HFFc6 (cell line): ENCODE measurements at places on chromosomes 3 and 15. TPM values are rescaled to one million over a fixed set of nuclear protein-coding genes. Genes with fewer than 3 reads are reported as not detected.

P2RY13 gene
- not detected in 2 replicates for total RNA-seq

GPR176 gene
- 151 to 169 TPM (median 166 TPM) in 3 replicates for total RNA-seq

DNA sequence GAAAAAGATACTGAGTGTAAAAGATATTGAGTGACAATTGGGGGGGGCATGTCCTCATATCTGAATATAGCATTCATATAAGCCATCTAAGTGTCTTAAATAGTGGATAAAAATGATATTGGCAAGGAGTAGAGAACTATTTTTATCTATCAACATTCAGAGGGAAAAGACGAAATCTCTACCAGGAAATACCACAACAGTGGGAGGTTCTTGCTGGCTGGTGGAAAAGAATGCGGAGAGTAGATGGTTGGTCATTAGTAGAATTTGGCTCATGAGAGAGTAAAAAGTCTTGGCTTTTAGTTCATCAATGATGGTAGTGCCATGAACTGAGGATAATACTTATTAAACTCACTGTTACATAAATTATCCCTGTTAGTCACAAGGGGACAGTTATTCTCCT is 4.8 kb upstream of the TCF12 start:
- no peak for DNase-seq

DNA sequence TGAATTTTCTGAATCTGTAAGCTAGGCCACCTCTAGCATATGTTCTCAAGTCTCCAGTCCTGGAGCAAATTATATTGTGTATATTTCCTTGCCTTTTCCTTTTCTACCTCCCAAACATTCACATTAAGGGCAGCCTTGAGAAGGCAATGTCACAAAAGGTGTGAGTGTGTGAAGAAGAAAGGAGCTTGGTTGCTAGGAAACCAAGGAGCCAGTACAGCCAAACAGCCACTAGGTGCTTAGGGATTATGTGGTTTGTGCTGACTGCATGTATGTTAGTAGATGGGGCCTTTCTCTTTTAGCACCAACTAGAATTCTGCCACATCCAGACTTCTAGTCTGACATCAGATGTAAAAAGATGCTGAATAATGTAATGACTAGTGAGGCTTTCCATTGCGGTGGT is 118.8 kb upstream of the DAZL start:
- peak; percentile 54 for DNase-seq

KLHL6 gene
- total RNA-seq: not detected in 2 replicates

ZPLD1 gene
- total RNA-seq: 0.09 to 0.19 TPM in 2 of 3 replicates, not detected in the other

DNA sequence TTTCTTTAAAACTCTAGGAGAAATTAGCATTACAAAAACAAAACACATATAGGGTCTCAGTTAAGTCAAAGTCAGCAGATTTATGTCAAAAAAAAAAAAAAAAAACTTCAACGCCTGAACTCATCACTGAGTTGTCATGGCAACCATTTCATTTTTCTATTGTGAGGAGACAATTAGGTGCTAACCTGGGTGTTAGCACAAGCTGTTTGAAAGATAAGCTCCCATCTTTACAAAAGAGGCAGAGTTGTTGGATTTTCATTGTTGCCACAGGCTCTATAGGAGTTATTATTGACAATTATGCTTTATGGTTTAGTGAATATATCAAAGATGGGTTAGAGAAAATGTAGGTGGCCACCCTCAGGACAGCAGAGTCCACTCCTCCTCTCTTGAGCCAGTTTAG is 806.9 kb downstream of the GRM7 start:
- DNase-seq: no peak

GBE1 gene
- 74.7 to 93.3 TPM (median 74.8 TPM) in 3 replicates for total RNA-seq

DNA sequence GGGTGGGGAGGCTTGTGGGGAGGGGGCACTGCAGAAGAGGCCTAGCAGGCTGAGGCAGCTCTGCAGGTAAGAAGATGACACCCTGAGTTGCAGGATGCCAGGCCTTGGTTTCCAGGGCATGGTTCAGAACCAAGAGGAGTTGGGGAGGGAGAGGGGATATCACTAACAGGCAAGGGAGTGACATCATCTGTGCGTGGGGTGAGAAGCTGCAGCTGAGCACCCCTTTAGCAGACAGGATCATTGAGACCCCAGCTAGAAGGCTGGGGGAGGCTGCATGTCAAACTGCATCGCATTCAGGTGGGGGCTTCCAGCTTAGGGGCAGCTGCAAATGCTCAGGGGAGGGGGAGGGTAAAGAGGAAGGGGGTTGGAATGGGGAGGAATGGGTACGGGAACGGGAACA is 23.0 kb downstream of the CACNA2D2 start:
- DNase-seq: no peak

DNA sequence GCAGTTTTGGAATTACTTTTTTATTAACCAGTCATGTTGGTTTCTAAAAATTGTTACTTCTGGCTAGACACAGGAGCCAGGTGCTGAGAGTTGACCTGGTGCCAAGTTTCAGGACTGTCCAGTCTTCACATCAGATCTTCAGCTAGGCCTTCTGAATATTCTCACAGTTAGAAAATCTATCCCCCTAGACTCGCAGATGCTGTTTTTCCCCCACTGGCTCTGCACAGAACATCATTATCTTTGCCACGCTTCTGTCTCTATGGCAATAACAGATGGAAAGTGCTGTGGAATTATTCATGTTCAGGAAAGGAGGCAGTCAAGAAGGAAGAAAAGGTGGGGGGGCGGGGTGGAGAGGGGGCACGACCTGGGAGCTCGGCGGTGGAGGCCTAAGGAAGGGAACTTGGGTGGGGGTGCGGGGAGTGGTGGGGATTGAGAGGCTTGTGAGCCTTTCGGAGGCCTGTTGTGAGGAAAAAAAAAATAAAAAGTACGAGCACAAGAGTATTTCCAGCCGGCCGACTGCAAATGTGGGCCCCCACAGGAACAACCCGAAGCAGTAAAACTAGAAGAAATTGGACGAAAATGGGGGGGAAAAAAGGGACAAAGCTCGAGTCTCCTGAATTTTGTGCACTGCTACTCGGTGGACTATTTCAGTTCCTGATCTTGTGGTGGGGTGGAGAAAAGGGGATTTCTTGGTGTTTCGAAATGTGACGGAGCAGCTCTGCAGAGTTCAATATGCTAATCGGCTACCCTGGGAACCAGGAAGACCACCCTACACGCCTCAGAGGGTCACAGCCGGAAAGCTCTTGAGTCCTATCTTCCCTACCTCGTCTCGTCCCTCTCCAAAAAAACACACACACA is 1.5 kb upstream of the SKIL start:
- DNase-seq: peak; percentile 38

SOX2 gene
- not detected in 3 replicates for total RNA-seq

- no peak for DNase-seq
Observed at GRCh38 chr15:93029836-93030429, 59.1 kb downstream of the RGMA start.

DNA sequence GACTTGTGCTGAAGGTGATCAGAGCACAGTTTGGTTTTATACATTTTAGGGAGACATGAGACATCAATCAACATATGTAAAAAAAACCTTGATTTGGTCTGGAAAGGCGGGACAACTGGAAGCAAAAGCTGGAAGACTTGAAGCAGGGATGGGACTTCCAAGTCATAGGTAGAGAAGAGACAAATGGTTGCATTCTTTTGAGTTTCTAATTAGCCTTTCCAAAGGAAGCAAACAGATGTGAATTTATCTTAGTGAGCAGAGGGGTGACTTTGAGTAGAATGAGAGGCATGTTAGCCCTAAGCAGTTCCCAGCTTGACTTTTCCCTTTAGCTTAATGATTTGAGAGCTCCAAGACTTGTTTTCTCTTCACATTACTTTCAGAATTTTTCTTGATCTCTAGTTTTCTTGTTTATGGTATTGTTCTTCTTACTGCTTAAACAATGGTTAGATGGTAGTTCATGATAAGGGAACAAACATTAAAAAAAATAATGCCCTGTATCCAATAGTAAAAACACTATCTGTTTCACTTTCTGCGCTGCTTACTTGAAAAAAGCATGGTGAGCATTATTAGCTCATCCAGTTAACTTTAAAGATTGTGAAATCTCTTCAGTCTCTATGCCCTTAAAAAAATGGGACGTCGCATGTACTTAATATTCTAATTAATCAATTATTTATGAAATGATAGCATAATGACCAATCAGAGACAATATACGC is 48.5 kb upstream of the BCHE start:
- no peak for DNase-seq

DNA sequence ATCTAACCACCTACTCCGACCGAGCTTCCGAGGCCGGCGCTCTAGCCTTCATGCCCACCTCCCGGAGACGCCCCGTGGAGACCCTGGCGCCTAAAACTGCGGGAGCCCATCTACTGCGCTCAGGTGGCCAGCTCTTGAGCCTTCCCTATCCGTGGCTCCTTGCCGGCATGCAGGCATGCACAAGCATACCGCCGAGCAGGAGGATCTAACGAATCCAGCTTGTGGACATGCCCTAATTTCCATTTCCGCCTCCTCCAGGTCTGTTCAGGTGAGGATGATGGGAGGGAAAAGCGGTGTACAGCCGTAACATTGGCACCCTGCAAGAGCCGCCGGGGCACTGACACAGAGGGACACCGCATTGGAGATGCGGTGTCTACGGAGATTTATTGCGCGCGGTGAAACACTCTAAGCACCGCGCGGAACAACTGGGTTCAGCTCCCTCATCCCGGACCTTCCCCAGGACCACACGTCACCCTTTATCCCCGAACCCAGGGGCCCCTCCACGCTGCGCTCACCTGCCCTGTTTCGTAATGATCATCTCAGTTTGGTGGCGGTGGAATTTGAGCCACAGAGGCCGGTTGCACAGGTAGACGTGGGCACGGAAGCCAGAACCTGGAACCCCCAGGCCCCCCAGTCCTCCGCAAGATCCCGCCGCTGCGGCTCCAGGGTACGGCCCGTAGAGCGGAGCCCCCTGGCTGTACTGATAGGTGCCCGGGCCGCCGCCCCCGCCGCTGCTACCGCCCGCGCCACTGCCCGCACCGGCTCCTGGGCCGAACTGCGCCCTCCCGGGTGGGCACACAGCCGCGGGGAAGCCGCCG is 1.0 kb downstream of the EOMES start:
- no peak for DNase-seq

DNA sequence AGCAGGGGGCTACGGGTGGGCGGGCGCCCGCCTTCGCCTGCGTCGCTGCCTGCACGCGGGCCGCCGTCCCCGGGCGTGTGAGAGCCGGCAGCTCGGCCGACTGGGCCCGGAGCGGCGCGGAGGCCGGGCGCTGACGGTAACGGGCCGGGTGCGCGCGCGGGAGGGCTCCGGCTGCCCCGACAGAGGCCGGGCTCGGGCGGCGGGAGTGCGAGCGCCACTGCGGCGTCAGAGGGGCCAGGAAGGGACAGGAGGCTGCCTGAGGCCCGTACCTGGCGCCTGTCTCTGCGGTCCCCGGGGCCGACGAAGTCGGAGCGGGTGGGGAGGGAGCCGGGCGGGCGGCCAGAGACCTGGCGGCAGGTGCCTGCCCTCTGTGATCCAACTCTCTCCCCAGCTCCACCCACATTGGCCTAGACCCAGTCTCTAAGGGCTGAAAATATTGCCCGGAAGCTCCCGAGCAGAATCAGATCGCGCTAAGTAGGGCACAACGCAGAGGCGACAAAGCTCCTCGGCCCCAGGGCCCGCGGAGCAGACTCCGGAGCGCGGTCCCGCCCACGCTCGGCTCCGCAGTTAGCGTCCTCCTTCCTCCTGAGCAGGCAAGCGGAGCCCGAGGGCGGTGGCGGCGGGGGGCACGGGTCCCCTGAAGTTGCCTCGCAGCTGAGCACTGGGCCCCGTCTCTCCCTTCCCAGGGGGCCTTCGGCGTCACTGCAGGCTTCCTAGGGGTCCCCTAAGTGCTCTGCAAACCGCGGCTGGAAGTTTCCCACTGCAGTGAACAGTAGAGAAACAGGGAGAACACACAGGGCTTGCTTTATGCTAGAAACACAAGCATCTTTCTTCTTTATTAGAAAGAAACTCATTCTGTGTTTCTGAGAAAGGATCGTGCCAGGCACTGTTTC is at the start of gene MAN2A2:
MAN2A2 (plus strand) TSS at position 463 of the 893 bp plus-strand sequence. CDS start 906 bp downstream, outside the sequence.
- DNase-seq: peak; percentile 19

DNA sequence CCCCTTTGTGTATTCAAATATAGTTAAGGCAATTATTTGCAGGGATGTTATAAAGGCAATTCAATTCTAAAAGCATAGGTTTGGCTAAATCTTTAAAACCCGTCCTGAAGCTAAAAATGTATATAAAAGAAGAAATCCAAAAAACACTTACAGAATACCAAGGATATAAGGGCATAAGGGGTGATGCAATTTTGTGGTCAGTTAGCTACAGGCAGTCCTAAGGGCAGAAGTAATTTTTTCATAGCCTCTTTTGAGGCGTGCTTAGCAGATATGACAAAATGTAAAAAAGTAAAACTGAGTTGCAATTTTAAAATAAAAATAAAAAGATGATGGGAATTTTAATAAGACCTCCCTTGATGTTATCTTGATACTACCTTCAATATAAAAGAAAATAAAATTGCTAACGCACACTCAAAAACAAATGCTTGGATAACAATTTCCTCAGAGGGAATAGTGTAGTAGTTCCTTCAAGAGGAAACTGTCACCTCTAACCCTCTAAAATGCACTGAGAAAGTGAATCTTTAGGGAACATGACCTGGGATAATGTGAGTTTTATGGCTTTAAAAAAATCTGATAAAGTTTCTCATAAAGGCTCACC is 104.2 kb downstream of the MYH15 start:
- no peak for DNase-seq

- DNase-seq: peak; percentile 89
Observed at GRCh38 chr3:45123581-45124269, 22.5 kb downstream of the CDCP1 start.

- DNase-seq: no peak
Observed at GRCh38 chr3:110383356-110383755, 688.3 kb upstream of the NECTIN3 start.

GRCh38 chr3:112647122-112647521 is 6.2 kb upstream of the CCDC80 start:
- peak; percentile 74 for DNase-seq

DNA sequence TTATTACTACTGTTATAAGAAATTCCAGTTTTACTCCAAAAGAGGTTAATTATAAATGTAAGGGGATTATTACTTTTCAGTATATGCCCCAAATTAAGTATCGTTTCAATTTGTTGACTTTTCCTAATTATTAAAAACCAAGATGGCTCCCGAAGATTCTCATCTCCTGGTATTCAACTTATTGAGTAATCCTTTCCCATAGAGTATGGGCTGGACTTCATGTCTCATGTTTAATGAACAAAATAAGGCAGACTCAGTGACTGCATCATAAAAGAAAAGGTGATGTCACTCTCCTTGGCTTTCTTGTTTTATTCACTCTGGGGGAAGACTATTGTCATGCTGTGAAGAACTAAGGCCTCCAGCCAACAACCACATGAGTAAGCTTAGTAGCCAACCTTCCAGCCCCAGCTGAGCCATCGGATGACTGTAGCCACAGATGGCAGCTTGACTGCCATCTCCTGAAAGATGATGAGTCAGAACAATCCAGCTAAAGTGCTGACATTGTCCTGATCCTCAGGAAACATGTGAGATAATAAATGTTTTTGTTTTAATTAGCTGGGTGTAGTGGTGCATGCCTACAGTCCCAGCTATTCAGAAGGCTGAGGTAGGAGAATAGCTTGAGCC is 17.3 kb downstream of the IGF2BP2 start:
- peak; percentile 92 for DNase-seq

- peak; percentile 94 for DNase-seq
Observed at GRCh38 chr15:33126559-33127290, 67.8 kb downstream of the FMN1 start.

SLITRK3 gene
- total RNA-seq: not detected in 3 replicates

DNA sequence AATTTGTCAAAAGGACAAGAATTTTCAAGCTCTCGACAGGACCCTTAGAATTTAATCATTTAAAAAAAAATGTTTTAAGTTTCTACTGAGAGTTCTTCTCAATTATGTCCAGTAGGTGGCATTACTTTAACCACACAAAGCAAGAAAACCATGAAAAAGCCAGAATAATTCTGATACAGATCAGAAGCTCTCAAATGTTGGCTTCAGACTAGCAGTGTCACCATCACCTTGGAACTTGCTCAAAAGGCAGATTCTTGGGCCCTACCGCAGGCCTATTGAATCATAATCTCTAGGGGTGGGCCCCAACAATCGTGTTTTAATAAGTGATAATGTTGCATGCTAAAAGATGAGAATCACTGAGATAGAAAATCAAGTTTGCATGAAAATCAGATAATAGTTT is 99.5 kb upstream of the KCNMB2 start:
- peak; percentile 37 for DNase-seq
